Cardiac ventricle fibroblast (primary cell): ENCODE measurements at places on chromosomes 7 and 10. TPM values are rescaled to one million over a fixed set of nuclear protein-coding genes. Genes with fewer than 3 reads are reported as not detected.

Gene TMEM26
- 0.54 and 0.94 TPM in 2 replicates for total RNA-seq

Gene HOXA3
- 0.10 TPM in 1 of 2 replicates, not detected in the other for total RNA-seq

Gene GPR37
- total RNA-seq, result 0.10 and 0.37 TPM in 2 replicates

Gene HOXA1
- not detected in 2 replicates for total RNA-seq

Gene SMARCD3
- total RNA-seq, result 41.3 and 44.9 TPM in 2 replicates
